ENCODE measurements at places on chromosomes 7 and 10.

DNA sequence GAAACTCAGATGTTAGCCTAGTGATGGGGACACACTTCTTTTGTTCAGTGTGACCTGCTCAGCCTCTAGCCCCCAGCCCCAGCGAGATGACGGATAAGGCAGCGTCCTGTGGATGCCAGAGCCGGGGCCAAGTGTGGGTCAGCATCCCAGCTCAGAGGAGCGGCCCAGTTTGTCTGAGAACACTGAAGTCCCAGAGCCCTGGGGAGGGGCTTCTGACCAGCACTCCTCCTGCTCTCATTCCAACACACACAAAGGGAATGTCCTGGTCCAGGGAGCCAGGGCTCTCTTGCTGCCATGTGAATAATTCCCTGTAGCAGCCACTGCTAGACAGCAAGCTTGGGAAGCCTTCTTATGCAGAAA, 4.5 kb upstream of the ATP6V0E2 start:
- DNase-seq = no peak

DNA sequence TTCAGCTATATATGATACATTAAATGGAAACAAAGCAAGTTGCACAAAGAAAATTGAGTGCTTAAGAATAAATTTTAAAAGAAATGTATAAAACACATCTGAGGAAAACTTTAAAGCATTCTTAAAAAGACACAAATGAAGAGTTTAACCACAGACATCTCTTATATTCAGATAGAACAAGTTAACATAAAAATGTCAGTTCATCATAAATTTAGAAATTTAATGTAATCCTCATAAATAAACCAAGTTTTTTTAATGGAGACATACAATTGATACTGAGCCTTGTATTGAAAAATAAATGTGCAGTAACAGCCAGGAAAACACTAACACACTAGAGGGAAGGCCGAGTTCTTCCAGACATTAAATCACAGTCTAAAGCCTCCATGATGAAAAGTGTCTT, 243.9 kb upstream of the MKLN1 start:
- DNase-seq = no peak

DNA sequence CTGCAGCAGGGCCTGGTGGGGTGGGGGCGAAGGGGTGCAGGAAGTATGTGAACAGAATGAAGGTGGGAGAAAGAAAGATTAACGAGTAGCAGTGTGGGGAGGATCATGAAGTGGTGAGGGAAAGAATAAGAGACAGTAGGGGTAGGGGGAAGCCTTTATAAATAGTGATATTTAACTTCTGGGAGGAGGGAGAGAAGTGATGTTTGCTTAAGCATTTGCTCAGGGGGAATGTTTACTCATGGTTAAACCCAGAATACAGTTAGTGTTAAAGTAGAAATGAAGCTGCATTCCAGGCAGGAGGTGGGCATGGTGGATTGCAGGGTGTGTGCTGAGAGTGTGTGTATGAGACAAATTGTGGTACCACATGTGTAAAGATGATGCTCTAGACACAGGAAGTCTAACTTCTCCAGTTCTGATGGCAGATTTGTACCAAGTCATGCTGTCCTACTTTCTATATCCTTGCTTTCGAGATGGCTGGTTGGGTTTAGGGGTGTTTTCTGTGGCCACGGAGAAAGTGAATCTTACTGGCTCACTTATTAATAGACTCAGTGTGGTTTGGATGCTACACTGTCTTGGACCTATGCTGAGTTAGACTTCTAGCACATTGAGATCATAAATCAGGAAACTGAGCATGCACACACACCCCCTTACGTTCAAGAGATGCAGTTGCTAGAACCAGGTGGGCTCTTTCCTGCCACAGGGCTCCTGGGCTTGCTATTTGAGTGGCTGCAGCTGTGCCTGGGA, 10.6 kb upstream of the DNMBP start:
- DNase-seq = no peak

GRCh38 chr10:117926491-117926890, 120.2 kb downstream of the RAB11FIP2 start:
- DNase-seq = no peak

DNA sequence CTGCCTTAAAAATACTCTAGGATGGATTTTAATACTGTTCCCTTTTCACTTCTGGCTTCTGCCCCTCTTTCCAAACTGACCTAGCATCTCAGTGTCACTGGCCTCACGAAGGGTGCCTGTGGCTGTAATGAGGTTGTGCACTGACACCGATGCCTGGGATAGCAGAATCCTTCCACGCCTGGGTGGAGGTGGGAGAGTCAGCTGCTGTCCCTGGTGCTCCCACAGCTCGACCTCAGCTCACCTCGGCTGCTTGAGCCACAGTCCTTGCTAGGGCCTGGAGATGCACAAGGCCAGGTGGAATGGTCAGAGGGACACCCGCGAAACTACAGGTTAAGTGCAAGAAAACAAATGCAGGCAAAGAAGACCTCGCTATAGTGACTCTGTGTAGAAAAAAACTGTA, 123.4 kb upstream of the ACBD5 start:
- DNase-seq = no peak

- DNase-seq = no peak
Measured at GRCh38 chr10:132693676-132694075, 92.3 kb downstream of the NKX6-2 start.

- DNase-seq = no peak
Measured at GRCh38 chr10:46525177-46525823, 31.2 kb downstream of the GPRIN2 start.

DNA sequence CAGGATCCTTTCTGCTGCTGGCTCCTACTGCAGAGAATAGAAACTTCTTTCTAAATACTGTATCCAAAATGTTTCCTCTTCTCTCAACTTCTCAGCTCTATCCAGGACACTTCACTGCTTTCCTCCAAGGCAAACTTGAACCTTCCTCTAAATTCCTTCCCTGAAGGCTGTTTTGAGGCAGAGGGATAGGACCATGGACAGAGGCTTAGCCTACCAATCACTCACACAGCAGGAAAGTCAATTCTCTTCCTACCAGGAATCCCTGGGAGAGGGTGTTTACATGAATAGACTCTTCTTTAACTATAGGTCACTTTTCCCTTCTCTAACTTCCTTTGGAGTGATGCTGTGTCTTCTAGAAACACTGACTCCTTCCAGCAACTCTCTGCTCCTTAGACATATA, 115.6 kb upstream of the MKLN1 start:
- DNase-seq = no peak

DNA sequence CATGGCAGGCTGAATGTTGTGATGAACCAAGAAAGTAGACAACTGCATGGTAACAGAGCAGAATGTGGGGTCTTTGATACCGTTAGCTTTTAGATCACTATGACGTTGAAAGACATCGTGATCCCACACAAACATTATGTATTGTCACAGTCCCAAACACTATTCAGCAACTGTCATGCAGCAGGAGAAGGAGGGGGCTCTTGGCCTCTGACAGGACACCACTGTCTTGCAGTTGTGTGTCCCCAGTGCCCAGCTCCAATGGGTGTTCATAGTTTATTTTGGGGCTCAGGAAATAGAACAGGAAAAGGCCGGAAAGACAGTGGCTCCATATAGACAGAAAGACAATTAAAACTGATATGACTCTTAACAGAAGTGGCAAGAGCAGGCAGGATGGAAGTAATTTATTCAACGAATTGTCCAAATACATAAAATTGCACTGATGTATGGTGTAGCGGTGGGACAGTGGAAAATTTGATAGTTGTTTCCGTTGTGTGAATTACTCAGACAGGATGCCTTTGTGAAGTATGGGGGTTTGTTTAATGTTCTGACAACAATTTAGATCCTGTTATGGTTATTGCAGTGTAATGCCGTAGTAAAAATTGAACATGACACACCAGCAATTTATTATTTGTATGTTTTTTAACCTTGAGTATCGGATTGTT, 292.0 kb downstream of the LRMDA start:
- DNase-seq = no peak

DNA sequence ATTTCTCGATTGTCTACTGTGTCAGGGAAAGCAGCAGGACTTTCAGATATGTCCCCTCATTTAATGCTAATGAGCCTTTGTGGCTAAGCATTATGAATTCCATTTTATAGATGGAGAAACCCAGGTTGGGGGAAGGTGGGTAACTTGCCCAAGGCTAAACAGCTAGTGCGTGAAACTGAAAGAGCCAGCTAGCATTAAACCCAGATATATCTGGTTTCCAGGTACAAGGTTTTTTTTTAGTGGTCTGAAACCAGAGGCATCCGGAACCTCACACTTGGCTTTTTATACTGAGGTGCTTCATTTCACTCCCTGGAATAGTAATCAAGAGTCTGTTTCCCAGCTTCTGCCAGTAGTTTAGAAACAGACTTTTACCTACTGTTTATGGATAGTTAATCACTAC, 694.8 kb downstream of the PHTF2 start:
- DNase-seq = no peak

DNA sequence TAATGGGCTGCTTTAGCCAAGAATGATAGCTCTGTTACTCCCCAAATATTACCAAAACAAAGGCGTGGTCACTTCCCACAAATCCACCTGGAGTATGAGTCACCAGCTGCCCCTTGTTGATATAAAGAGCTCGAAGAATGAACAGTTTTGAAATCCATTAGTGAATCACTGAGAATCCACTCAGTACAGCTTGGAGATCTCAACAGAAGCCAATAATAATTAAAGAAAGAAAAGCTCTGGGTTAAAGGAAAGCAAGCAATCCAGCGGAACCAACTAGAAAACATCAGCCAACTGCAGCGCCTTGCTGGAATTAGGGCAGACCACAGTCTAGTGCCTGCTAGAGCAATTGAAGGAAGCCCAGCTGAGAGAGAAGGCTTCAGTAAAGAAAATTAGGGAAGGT, 576.0 kb upstream of the C7orf33 start:
- no peak for DNase-seq

DNA sequence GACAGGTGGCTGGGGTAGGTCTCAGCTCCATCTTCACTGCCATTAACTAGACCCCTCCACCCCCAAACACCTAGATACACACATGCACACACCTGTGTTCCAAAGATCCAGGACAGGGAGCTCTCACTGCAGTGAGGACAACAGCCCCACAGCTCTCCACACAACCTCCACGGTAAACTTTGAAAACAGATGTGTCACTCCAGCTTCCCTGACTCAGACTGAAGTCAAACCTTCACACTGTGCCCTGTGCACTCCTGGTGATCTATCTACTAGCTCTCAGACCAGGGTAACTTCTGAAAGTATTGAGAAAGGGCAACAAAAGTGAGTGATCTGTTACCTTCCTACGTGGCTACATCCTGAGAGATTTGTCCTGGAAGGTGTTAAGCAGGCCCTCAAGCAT, 519.8 kb downstream of the XPNPEP1 start:
- no peak for DNase-seq

DNA sequence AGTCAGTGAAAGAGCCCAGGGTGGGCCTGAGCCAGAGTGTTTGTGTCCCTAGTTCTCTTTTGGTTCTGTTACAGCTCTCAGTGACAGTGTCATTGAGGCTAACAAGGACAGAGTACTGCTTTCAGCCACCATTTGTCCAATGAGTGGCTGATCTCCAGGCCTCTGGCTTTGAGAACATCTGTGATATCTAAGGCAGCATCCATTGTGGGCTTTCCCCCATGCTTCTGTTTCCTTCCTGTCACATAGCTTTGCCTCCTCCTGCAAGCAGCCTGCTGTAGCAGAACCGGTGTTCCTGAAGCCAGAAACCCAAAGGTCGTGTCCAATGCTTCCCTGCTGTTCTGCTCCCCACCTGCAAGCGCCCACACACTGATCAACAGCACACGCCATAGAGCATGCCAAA, 68.4 kb downstream of the IKZF1 start:
- no peak for DNase-seq

GRCh38 chr10:29346296-29347001, 57.6 kb downstream of the LYZL1 start:
- no peak for DNase-seq

GRCh38 chr10:11551916-11552602, 59.4 kb downstream of the USP6NL start:
- DNase-seq = no peak

- no peak for DNase-seq
Measured at GRCh38 chr7:47291461-47292081, 290.3 kb downstream of the TNS3 start.

GRCh38 chr10:45454859-45455258, 80.8 kb downstream of the ALOX5 start:
- DNase-seq = no peak

DNA sequence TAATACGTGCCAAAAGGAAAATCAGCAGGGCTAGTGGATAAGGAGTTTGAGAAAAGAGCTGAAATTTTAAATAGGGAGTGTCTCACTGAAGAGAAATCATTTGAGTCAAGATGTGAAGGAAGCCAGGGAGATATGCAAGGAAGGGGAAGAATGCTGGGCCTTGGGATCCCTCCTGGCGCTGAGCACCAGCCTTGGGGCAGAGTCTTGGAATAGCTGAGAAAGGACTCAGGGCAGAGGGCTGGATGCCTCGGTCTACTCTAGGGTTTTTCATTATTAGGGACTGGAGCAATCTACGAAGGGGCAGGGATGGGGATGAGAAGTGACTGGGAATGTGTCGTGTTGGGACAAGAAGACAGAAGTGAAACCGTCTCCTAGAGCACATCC, 484 bp downstream of the ZWINT start:
- DNase-seq = no peak

GRCh38 chr7:121275204-121275603, 53.6 kb upstream of the WNT16 start:
- DNase-seq = no peak

DNA sequence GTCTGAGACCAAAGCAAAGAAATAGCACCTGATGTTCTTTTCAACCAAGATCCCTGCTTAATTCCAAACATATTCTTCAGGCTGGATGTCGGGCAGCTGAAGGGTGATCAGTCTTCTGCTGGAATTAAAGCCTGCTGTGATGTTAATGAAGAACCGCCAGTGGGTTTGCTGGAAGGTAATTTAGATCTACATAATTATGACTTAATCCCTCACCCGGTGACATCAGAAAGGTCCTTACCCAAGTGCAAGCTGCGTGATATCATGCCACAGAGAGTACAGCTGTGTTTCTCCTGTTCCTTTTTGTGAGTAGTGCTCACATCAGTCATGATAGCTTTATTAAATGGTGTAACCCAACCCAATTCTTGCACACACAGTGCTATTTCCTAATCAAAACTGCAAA, 29.1 kb upstream of the LRGUK start:
- DNase-seq = no peak

DNA sequence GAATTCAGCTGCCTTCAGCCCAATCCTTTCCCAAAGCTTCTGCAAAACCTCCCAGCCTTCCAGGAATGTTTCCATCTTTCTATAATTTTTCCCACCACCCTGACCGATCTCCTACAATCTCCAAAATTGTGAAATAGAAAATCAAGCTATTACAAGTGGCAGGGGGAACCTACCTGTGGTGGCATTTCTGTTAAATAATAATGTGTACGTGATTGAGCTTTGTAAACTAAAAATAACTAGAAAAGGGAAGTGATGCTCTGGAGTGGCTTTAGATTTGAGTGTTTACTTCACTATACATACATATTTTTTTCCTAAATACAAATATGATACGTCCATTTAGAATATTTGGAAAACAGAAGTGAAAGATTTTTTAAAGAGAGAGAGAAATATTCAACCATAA, 593.6 kb downstream of the GRM8 start:
- DNase-seq = no peak

- no peak for DNase-seq
Measured at GRCh38 chr10:33363106-33363505, 28.6 kb upstream of the NRP1 start.

DNA sequence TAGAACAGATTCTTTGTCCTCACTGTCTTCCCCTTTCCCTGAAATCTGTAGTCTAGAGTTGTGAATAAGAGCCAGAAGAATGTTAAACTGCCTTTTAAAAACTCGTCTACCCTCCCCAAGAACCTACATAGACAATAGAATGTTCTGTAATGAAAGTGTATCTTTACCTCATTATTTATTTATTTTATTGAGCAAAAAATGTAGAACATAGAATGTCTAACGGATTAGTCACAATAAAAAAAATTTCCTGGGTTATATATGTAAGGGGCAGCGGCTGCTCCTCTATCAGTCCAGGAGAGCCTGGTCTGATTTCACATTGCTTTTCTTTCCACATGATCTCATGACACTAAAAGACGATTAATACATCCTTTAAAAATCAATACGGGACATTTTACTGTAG, 135.7 kb downstream of the SDK1 start:
- no peak for DNase-seq
